ENCODE measurements at places on chromosomes 4 and X.

DNA sequence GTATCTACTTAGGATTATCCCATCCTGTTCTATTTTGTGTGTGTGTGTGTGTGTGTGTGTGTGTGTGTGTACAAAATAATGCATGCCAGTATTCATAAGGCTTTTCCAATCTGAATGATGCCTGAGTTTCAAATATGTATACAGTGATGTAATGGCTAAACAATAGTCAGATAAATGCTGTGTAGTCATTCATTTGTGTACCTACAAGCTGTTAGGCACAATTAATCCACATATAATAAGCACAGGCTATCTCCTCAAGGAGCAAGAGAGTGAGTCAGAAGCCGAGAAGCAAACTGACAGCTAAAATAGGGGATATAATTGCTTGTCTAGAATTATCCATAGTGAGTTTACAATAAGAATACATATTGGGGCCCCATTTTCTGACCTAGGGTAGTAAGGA lies 15.7 kb downstream of the DMD start:
- DNase-seq, result no peak

DNA sequence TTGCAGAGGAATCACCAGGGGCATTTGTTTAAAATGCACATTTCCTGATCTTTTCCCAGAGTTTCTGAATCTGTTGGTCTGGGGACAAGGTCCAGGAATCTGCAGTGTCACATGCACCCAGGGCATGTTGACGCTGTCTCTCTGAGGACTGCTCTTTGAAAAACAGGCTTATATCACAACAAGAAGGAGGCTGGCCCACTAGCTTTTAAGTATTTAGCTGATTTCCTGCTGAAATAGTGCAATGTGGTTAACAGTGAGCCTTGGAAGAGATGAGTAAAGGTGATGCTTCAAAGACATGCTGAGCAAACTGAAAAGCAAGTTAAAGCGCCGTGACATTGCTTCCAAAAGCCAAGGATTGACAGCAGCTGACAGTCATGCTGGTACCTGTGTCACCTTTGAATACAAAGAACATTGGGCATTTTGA lies 18.6 kb upstream of the SEPSECS start:
- no peak for DNase-seq

- DNase-seq, result no peak
Measured at GRCh38 chrX:130694983-130695382, 208.0 kb downstream of the ENOX2 start.

GRCh38 chrX:10570601-10571000 lies 49.8 kb downstream of the MID1 start:
- no peak for DNase-seq

GRCh38 chrX:17814557-17814956 lies 46.5 kb downstream of the RAI2 start:
- no peak for DNase-seq

GRCh38 chr4:173246719-173247118 lies 78.1 kb downstream of the GALNT7 start:
- DNase-seq, result no peak
